Left forelimb (tissue), 1 donor: ENCODE measurements at places on chromosomes 5 and 9.

DNA sequence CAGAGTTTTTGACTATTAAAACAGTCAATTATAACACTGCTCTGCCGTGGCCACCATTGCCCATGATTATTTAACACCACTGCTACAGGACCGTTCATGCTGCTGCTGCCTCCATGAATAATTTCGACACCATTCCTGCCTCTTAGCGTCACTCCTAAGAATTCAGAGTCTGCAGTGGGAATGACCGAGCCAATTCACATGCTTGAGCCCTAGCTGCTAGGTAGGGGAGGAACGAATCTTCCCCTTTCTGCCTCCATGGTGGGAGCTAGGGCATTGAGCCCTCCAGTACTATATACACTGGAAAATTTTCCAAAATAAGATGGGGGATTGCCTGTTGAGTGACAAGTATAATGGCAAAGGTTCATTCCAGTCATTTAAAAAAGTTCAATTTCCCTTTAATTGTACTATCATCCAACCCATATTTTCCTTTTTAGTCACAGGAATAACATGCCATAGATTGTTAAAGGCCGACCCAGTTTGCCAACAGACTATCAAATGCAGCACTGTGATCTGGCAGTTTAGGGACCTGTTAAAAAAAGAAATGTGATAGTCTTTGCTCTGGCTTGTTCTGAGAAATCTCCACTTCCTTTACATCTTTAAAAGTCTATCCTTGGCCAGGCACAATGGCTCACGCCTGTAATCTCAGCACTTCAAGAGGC lies 13.5 kb upstream of the B4GALT1 start:
- no peak for DNase-seq

- no peak for DNase-seq
Measured at GRCh38 chr5:145316282-145316681, 518.9 kb downstream of the PRELID2 start.

- no peak for DNase-seq
Measured at GRCh38 chr5:74408150-74409043, 232.1 kb downstream of the ENC1 start.

DNA sequence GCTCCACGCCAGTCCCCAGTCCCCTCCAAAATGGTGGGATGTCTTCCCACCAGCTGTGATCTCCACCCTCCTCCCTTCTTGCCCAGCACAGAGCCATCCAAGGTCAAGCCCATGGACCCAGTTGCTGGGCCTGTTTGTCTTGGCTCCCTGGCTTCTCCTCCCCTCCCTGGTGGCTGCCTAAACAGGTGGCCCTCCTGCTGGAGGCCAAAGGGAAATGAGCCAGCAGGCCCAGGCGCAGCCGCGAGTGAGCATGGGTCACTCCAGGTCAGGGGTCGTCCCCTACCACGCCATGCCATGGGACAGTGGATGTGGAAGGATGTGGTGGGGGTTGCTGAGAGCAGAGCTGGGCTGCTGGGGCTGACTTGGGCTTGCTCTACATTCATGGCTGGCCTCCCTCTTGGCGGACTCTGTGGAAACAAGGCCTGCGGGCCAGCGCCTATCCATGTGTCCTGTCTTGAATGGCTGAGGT lies 33.6 kb downstream of the COL15A1 start:
- DNase-seq, result no peak

- DNase-seq, result no peak
Measured at GRCh38 chr9:127349483-127350113, 47.4 kb upstream of the SLC2A8 start.

DNA sequence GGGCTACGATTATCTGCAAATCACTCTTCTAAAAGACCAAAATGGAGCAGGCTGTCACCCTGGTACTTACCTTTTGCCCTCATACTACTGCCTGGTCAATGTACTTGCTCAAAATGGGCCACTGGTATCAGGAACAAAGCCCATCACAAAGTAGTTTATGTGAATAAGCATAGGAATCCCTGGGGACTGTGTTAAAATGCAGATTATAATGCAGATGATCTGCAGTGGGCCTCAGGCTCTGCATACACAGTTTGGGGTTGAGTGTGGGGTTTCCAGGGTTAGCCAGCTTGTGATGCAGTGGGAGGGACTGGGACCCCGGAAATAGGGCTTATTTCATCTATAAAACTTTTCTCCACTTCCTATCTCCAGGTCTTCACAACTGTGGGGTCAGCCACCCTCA lies 173.1 kb downstream of the HSD17B3 start:
- DNase-seq, result no peak

DNA sequence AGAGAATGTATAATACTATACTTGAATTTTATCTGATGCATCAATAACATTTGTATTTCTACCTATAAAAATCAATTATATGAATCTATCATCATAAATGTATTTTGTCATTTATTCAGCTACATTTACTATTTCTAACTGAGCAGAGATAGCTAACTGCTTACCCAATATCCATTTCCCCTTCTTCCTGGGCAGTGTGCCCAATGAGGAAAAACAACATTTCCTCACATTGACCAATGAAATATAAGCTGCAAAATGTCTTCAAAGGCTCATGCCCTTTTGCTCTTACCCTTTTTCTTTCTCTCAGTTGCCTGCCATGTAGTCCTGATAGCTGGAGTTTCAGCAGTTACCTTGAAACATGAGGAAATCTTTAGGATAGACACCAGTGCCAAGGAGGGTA lies 385.8 kb upstream of the PCSK5 start:
- no peak for DNase-seq

- DNase-seq, result no peak
Measured at GRCh38 chr9:37251452-37251851, 131.1 kb downstream of the ZCCHC7 start.
